ENCODE measurements at places on chromosomes 3 and 15.

- DNase-seq = no peak
These were observed 65.6 kb upstream of the MBNL1 start for GRCh38 chr3:152202976-152203626.

- no peak for DNase-seq
These were observed 181.9 kb upstream of the UBE2E1 start for GRCh38 chr3:23623844-23624243.

DNA sequence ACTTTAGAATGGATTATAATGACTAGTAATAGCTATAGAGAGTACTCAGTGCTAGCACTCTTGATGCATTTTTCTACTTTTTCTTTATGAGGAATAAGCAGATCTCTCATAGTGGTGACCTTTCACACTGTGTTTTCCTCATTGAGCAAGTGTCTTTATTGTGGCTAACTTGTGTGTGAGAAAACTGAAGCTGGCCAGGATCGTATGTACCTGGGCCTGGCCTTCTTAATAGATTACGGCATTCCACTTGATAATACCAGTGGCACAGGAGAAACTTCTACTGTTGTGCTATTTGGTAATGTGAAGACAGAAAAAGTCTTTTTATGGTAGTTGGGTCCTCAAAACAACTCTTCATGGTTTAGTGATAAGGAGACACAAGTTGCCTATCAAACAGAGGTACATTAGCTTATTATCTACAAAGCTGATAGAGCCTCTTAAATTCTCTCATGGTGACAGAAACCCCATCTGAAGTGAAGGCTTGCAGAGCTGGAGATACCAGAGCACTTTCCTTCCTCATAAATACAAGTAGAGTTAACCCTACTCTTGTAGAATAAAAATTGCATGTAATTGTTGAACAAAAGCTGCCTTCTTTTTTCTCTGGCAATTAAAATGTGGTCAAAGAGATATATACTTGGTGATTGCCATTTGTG is 64.6 kb downstream of the LYSMD4 start:
- no peak for DNase-seq

GRCh38 chr3:49377483-49377882 is 19.3 kb upstream of the GPX1 start:
- DNase-seq = no peak

DNA sequence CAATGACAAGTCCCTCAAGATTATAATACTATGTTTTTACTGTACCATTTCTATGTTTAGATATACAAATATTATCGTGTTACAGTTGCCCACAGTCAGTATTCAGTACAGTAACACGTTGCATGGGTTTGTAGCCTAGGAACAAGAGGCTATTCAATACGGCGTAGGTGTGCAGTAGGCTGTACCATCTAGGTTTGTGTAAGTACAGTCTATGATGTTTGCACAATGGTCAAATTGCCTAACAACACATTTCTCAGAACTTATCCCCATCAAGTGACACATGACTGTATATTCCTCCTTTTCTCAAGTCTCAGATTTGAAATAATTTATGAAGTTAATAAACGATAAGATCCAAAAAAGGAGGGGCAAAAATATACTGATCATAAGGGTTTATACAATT is 21.7 kb downstream of the ZDHHC3 start:
- no peak for DNase-seq

DNA sequence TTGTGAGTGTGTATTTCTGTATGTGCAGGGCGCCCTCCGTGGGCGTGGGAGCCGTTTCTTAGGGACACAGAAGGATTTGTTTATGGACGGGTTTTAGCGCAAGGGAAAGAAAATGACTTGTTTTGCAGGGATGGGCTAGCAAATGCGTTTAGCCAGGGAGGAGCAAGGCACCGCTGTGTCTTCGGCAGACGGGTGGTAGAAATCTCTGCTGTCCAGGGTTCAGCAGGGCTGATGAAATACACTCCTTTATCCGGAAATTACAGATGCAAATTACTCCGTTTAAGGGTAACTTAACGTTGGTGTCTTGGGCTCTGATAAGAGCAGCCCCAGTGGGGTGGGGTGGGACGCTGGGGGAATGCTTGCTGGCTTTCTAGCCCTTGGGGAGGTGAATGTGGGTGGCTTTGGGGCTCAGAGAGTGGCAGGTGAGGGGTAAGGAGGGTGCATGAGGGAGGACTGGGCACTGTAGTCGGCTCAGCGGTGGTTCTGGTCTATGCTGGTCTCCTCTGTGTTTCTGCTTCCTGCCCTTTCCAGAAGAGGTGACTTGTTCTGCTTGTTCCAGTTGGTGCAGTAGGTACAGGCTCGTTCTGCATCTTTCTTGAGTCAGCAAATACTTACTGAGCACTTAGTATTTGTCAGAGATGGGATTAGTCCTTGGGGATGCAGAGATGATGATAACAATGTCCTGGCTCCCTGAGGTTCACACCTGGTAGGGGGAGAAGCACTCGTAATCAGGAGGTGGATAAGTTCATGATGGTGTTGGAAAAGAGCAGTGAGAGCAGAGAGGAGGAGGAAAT is 954 bp downstream of the SV2B start:
- DNase-seq = no peak

DNA sequence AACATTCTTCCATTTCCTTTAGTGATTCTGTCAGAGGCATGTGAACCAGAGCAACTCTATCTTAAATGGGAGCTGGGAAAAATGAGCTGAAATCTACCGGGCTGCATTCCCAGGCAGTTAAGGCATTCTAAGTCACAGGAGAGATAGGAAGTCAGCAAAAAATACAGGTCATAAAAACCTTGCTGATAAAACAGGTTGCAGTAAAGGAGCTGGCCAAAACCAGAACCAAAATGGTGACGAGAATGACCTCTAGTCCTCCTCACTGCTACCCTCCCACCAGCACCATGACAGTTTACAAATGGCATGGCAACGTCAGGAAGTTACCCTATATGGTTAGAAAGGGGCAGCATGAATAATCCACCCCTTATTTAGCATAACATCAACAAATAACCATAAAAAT is 66.4 kb downstream of the B3GALNT1 start:
- no peak for DNase-seq

DNA sequence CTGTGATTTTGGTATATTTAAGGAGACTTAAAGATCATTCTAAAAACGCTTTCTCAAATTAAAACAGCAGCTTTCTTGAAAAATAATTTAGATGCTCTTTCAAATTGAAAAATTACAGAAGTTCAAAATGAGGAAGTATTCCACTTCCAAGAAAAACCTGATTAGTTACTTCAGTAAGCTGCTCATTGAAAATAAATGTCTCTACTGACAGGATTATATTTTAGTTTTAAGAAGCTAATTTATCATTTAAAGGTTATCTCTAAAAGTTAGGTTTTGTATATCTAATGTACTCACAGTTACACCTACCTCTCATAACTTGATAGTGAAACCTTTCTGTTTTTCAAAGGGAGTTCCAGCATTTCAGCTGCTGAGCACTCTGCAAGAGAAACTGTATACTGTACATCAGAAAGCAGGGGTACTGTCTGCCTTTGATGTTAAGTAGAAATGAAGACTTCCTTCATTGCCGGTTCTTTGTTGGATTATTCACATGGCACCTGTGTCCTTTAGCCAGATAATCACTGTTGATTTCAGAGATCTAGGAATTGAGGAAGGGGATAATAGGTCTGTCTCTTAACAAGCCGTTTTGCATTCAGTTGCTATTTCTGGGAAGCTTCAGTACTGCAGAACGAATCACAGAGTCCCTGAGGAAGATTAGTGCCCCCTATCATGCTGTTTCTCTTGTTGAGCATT is 161.6 kb downstream of the TCF12 start:
- no peak for DNase-seq

- DNase-seq = no peak
These were observed 11.2 kb downstream of the LCMT2 start for GRCh38 chr15:43318990-43319771.

DNA sequence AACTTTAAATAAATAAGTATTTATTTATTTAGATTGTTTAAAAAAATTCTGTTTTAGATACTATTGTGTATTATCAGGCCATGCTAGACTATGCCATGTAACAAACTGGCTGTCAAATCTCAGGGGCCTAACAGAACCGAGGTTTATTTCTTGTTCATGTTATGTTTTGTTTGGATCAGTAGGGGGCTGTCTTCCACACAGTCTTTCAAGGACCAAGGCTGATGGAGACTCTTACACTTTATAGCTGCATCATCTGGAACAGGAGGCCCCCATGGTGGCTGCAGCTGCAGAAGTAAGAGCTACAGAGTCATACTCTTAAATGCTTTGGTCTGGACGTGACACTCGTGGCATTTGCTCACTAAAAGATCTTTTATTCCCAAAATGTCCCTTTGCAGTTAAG is 33.0 kb upstream of the ARL14 start:
- DNase-seq = no peak

GRCh38 chr15:96234109-96234892 is 96.2 kb upstream of the NR2F2 start:
- no peak for DNase-seq

DNA sequence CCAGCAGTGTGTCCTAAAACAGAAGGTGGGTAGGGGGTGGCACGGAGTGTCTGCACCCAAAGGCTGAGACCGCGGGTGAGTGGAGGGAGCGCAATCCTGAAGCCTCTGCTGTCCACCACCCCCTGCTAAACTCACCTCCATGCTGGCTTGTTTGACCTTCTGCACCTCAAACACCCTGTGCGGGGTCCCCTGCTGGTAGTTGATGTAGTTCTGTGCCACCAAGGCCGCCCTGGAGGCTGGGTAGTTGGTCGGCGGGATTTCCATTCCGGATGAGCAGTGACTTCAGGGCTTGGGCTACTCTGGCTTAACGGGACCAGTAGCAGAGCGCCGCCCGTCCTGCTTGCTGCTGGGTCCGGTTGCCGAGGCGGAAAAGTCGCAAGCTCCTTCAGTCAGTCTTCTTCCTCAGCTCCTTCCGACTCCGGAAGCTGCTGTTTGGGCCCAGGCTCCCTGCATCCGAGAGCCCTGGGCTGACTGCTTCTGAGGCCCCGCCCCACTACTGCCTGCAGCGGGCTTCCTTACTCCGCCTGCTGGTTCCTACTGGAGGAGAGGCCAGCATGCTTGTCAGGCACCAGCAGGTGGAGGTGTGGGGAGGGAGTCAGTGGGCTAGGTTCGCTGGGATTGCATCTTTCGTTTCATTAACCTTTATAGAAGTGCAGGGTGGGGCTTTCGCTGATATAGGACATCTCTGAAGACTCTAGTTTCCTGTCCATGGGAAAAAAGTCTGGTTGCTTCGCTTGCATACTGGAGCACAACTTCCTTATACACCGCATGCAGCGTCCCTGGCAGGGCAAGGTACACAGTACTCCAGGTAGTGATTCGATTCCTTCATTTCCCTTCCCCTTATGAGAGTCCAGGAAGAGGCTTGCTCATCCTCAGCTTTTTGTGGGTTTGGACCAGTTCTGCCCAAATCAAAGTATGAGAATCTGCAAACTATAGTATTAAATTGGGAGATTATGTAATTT is at the start of gene LXN:
Gene LXN (minus strand): TSS at position 434 of the 962 bp plus-strand sequence. CDS start 170 bp downstream, at position 264.
- DNase-seq = peak; percentile 29

DNA sequence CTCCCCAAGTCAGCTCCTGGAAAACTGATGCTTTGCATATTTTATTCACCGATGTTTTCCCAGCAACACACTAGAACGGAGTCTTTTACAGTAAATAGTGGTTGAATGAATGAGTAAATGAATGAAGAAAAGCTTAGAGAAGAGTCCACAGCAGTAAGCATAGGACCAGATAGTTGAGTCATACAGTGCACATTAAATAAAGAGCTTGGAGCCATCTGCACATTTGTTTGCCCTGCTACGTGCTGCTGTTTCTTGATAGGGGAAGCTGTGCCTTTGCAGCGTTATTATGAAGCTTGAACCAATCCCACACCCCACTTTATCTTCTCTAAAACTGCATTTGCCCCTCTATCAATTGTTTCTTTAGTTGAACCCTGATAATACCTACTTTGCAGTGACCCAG is 1.2 kb downstream of the FAM98B start:
- DNase-seq = no peak

DNA sequence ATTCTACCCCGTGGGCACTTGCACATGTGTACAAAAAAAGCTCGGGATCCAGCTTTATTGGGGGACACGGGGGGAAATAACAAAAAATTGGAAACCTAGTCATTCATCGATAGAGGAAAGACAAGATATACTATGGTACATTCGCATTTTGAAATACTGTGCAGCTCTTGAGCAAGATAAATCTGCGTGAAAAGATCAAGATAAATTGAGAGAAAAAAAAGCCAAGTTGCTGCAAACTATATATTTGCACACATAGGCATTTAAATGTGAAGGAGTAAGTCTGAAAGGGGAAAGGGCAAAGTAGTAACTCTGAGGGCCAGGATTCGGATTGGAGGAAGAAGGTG is 620 bp upstream of the UBR1 start:
- DNase-seq = no peak

DNA sequence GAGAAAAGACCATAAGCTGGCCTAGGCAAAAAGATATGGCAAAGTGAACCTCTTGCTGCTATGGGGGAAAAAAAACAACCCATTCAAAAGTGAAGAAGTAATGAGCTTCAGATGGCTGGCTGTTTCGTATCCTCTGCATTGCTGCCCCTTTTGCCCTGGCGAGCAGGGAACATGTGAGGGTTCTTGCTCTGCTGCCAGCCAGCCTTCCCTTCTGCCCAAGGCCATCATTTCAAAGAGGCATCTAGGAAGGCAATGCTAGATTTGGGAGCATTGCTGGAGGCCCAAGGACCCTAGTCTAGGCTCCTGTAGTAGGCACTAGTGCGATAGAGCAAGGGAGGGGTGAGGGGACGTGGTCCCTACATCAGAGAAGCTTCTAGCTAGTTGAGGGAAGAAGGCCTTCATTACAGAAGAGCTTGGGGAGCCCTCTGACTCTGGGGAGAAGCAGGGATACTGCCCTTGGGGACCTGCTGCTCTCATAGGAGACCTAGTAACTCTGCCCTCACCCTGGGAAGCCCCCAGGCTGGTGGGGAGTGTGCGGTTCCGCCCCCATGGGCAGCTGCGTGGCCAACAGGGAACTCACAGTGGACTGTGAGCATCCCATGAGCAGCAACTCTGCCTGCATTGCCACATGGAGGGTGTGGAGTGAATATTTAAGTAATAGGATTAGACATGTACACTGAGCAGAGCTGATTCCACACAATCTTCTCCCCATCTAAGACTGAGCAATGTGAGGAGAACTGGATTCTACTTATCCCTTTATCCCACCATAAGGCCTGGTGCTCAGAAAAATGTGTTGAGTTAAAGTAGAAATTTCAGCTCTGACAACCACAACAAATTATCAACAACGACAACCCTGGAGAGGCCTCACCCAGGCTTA is 21.3 kb downstream of the ITGA11 start:
- no peak for DNase-seq

GRCh38 chr3:188595890-188596376 is 442.0 kb downstream of the LPP start:
- DNase-seq = no peak

DNA sequence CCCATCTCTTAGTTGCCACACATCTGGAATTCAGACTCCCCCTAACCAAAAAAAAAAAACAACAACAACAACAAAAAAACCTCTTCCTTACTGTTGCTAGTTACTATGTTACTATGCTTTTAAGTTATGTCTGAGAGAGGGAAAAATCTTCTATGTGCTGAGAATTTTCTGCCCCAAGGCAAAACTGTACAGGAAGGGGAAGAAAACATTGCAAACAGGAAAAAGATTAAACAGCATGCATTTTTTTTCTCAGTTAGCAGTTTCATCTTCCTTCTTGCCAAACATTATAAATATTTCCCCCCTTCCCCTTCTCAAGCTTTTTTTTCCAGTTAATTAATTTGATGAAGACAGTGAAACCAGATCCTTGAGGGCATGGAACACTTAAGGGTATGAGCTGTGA is 1.1 kb upstream of the CD200R1 start:
- DNase-seq = no peak

GRCh38 chr3:105137911-105138310 is 228.8 kb upstream of the ALCAM start:
- no peak for DNase-seq
